ENCODE measurements at places on chromosomes 7 and 10. TPM values are rescaled to one million over a fixed set of nuclear protein-coding genes. Genes with fewer than 3 reads are reported as not detected.

- H3K4me3 ChIP-seq = no peak overlapping the region
- H3K36me3 ChIP-seq = no peaks in the 10 kb centered on the region
- H3K27ac ChIP-seq = no peak overlapping the region
- no peaks in the 10 kb centered on the region for H3K4me1 ChIP-seq
- H3K27me3 ChIP-seq = no peaks in the 10 kb centered on the region
- DNase-seq = no peak
Observed at GRCh38 chr10:112229096-112229495, 45.5 kb upstream of the GPAM start.

GRCh38 chr10:80477813-80478212 lies 23.7 kb downstream of the TSPAN14 start:
- no peaks in the 10 kb centered on the region for H3K27me3 ChIP-seq
- peaks cover 3% of the 10 kb centered on the region for H3K4me1 ChIP-seq
- no peak overlapping the region for H3K4me3 ChIP-seq
- no peak overlapping the region for H3K27ac ChIP-seq

GRCh38 chr7:143884969-143885559 lies 16.9 kb downstream of the TCAF1 start:
- peak overlapping the region; percentile 25 for H3K4me3 ChIP-seq
- no peaks in the 10 kb centered on the region for H3K36me3 ChIP-seq
- no peaks in the 10 kb centered on the region for H3K27me3 ChIP-seq

DNA sequence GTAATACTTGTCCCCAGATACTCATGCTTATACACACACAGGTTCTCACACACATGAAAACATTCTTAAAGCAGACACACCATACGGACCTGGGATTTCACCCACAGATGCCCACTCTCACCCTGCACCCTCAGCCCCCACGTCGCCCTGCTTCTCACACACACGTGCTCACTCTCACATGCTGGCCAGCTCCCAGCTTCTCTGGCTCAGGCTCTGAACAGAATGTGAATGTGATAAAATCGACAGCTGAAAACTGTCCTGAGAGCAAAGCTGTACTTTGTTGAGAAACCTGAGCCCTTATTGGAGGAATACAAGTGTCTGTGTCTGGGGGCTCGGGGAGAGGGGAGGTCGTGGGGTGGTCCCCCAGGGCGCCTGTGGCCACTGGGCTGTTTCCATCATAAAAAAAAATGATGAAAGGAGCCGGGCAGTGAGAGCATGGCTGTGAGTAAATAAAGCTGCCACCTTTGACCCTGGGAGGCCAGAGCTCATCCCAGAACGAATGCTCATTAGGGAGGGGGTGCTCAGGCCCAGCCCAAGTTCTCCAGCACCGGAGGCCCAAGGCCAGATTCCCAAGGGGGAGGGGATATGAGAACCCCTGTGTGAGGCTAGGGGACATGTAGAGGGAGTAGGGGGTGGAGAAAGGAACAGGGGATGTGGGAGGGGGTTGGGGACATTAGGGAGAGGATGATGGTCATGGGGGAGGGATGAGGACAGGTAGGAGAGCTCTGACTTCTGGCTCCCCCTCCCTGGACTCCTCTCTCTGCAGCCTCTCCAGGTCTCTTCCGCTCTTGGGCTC lies 18.1 kb upstream of the TLX1 start:
- DNase-seq = no peak
- H3K36me3 ChIP-seq = no peaks in the 10 kb centered on the region
- no peak overlapping the region for H3K27ac ChIP-seq
- no peak overlapping the region for H3K4me3 ChIP-seq

GRCh38 chr7:143240291-143241168 lies 18.7 kb downstream of the TAS2R40 start:
- no peak overlapping the region for H3K27ac ChIP-seq
- no peak overlapping the region for H3K4me3 ChIP-seq
- H3K36me3 ChIP-seq = no peaks in the 10 kb centered on the region
- peak; percentile 74 for DNase-seq
- no peaks in the 10 kb centered on the region for H3K4me1 ChIP-seq

GRCh38 chr7:132680590-132680989 lies 104.3 kb upstream of the PLXNA4 start:
- no peaks in the 10 kb centered on the region for H3K4me1 ChIP-seq
- DNase-seq = no peak
- H3K27me3 ChIP-seq = no peaks in the 10 kb centered on the region
- no peaks in the 10 kb centered on the region for H3K36me3 ChIP-seq
- H3K27ac ChIP-seq = no peak overlapping the region
- no peak overlapping the region for H3K4me3 ChIP-seq

DNA sequence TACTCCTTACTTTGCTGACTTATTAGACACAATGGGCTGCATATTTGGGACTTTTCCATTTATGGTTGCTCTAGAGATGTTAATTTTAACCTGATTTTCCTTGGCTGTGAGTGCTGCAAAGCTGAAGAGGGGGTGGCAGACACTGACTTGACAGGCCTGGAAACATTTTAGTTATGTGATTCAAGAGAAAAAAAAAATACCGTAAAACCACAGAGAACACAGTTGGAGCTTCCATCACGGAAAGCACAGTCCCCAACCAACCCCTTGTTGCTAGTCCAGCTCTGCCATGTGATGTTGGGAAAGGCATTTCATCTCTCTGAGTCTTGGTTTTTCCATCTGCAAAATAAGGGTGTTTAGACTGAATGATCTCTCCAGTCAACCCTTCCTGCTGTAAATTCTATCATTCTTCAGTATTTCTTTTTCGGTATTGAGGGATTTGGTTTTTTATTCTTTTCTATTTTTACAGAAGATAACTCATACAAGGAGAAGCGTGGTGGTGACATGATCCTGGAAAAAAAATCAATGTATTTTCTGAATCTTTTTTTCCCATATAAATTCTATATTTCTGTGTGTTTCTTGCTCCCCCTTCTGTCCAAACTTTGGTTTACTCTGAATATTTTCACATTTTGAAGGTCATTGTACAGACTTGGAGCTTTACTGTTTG lies 246.1 kb downstream of the REEP3 start:
- H3K27ac ChIP-seq = no peak overlapping the region
- no peaks in the 10 kb centered on the region for H3K4me1 ChIP-seq
- no peak for DNase-seq
- H3K36me3 ChIP-seq = no peaks in the 10 kb centered on the region
- H3K4me3 ChIP-seq = no peak overlapping the region

DNA sequence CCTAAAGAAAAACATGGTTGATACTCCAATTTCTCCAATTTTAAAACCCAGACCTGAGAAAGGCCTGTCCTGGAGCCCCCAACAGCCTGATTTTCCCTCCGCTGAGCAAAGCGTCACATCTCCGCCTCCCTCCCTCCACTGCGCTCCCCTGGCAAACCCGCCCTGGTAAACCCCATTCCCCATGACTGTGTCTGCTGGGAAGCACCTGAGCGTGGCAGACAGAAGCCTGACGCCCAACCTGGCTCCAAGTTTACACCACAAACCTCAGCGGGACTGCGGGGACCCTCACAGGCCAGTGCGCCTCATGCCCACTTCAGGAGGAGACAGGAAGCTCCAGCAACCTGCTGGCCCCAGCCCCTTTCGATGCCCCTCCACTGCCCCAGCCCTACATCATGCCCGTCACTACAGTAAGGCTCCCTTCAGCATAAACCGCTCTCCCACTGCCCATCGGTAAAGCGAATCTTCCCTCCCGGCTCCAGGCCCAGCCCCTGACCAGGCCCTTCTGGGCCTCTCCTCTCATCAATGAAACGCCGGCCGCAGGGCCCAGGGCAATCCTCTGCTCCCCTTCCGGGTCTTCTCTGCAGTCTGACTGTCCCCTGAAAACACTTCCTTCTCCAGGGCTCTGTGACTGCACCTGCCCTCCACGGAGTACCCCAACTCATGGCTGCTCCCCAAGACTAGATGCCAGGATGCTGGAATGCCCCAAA lies 233.3 kb downstream of the MAD1L1 start:
- H3K36me3 ChIP-seq = no peaks in the 10 kb centered on the region
- no peaks in the 10 kb centered on the region for H3K27me3 ChIP-seq
- no peaks in the 10 kb centered on the region for H3K4me1 ChIP-seq
- H3K27ac ChIP-seq = no peak overlapping the region

GRCh38 chr7:131161103-131161502 lies 166.6 kb upstream of the MKLN1 start:
- H3K4me1 ChIP-seq = no peaks in the 10 kb centered on the region
- H3K4me3 ChIP-seq = no peak overlapping the region
- no peak for DNase-seq
- no peaks in the 10 kb centered on the region for H3K36me3 ChIP-seq
- no peak overlapping the region for H3K27ac ChIP-seq

DNA sequence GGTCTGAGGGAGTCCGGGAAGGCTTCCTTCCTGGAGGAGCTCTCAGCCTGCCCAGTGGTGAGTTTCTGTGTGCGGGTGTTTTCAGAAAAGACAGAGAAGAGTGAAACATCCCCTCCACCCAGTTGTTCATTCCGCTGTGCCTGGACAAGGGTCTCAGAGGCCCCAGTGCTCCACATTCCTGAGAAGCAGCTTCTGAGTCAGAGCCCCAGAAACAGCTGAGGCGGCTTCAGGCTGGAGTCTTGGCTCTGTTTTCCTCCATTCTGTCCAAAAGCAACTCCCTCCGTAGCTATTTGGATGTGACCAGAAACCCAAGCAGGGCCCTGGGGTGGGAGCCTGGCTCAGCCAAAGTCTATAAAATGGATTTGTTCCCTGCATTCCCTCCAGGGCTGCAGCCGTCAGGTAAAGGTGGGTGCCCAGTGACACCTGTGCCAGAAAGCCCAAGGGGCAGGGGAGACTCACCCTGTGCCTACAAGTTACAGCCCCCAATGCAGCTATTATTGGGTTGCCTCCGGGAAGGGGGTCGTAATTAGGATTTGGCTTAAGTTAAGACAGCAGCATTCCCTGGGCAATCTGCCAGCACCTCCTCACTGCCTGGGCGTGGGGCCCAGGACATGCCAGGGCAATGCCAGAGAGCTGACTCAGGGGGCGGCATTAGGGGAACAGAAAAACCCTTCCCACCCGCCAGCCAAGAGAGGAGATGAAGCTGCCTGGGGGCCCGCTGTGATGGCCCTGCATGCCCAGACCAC lies 13.1 kb upstream of the CAMK2G start:
- H3K36me3 ChIP-seq = no peaks in the 10 kb centered on the region
- peaks cover 29% of the 10 kb centered on the region for H3K4me1 ChIP-seq
- H3K27ac ChIP-seq = peak overlapping the region; percentile 75

DNA sequence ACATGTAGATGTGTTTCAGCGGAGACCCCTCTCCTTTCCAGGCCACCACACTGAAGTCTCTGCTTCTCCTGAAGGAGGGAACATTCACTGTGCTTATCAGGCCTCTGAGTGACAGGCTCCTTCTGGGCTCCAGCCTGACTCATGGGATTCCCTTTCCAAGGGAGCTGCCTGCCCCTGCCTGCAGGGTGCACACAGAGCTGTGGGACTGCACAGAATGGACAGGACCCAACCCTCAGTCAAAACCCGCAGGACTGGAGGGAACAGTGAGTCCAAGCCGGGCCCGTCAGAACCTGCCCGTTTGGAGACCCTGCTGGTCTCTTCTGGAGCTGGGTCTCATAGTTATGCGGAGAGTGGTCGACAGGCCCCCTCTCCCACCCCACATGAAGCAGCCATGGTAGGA lies 32.6 kb downstream of the PLAC9 start:
- H3K27me3 ChIP-seq = no peaks in the 10 kb centered on the region
- peaks cover 21% of the 10 kb centered on the region for H3K4me1 ChIP-seq
- H3K27ac ChIP-seq = no peak overlapping the region
- H3K36me3 ChIP-seq = no peaks in the 10 kb centered on the region
- no peak for DNase-seq

Gene HOXA11
- total RNA-seq = 8.5 TPM

- H3K4me1 ChIP-seq = no peaks in the 10 kb centered on the region
- no peaks in the 10 kb centered on the region for H3K36me3 ChIP-seq
- no peaks in the 10 kb centered on the region for H3K27me3 ChIP-seq
- no peak overlapping the region for H3K4me3 ChIP-seq
Observed at GRCh38 chr10:22544325-22545068, 169.9 kb downstream of the PIP4K2A start.

DNA sequence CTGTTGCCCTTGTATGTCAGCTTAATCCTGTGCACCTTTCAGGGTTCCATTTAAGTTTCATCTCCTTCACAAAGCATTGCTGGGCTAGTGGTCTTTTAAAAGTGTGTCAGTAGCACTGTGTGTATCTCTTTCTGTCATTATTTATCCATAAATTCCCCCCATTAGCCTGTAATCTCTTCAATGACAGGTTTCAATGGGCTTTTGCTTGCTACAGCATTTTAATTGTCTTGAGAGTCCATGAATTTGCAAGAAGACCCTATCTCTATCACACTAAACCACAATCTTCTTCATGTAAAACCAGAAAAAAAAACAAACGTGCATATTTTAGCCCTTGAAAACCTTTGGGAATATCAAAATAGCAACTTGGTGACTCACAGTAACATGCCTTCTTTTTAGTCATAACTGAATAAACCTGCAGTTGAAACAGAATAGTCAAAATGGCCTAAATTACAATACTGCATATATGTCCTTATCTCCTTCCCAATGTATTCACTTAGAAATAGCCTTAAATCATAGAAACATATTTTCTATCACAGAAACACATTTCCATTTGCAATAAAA lies 118.6 kb downstream of the PON1 start:
- H3K4me1 ChIP-seq = no peaks in the 10 kb centered on the region
- no peak for DNase-seq
- H3K4me3 ChIP-seq = no peak overlapping the region
- no peaks in the 10 kb centered on the region for H3K27me3 ChIP-seq
- no peak overlapping the region for H3K27ac ChIP-seq
- H3K36me3 ChIP-seq = no peaks in the 10 kb centered on the region

DNA sequence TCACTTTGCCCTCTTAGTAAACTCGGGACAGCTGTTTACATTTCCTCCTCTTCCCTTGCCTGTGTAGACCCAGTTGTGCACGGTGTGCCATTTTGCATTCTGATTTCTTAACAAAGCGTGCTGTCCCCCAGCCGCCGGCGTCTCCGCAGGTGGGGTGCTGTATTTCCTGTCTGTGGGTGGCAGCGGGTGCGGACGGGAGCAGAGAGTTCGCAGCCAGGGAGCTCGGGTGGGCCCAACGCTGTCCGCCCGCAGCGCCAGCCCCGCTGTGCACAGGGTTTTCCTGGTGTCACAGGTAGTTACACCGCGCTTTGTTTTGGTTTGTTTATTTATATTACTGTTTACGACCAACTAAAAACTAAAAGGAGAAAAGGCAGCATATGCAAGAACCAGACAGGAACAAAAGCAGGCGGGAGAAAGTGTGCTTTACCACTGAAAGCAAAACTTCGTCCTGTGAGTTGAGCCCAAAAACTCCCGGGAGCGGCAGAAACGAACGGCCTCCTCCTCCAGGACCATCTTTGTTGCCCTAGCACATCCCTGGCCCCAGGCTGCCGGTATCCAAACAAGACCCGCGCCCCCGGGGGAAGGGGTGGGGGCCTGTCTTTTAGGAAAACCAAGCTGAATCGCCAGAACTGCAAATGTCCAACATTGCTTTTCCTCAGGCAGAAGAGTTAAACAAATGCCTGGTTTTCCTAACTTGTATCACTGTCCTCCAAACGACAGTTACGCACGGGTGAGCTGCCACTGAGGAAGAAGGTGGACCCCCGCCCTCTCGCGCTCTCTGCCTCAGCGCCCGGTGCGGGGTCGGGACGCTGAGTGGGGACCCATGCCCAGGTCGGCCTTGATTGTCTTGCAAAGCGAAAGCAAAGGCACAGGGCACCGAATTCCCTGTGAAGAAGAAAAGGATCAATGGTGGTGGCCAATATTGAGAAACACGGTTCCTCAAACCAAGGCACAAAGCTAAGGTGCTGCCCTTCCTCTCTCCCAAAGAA lies 45.9 kb upstream of the DRGX start:
- H3K4me1 ChIP-seq = no peaks in the 10 kb centered on the region
- DNase-seq = no peak
- H3K27ac ChIP-seq = no peak overlapping the region
- no peaks in the 10 kb centered on the region for H3K36me3 ChIP-seq
- H3K27me3 ChIP-seq = no peaks in the 10 kb centered on the region

GRCh38 chr10:62153191-62153590 lies 115.5 kb downstream of the RTKN2 start:
- no peaks in the 10 kb centered on the region for H3K27me3 ChIP-seq
- H3K27ac ChIP-seq = no peak overlapping the region
- no peaks in the 10 kb centered on the region for H3K36me3 ChIP-seq
- no peak overlapping the region for H3K4me3 ChIP-seq
- no peaks in the 10 kb centered on the region for H3K4me1 ChIP-seq
